ENCODE measurements at places on chromosomes 7 and 10.

DNA sequence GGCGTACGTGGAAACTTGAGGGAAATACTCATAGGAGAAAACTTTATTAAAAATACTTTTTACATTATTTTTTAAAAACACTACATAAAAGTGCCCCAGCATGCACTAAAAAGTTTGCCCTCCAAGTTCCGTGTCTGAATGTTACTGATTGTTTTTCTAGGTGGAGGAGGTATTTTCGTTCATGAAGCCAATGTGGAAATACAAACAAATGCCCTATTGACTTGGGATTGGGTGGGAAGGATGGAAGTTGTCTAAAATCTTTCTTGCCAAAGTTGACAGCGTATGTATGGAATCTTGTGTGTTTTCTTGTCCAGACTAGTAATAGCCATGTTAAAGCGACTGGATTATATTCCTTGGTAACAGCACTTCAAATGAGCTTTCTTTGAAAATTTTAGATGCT is 1.2 kb downstream of the PROSER2 start:
- DNase-seq, result no peak

GRCh38 chr7:7569081-7569527 is 2.4 kb downstream of the MIOS start:
- peak; percentile 56 for DNase-seq

- DNase-seq, result peak; percentile 65
These were observed 179.3 kb downstream of the TFEC start for GRCh38 chr7:115851291-115851690.

GRCh38 chr10:102072673-102073527 is 7.8 kb downstream of the HPS6 start:
- DNase-seq, result peak; percentile 85

DNA sequence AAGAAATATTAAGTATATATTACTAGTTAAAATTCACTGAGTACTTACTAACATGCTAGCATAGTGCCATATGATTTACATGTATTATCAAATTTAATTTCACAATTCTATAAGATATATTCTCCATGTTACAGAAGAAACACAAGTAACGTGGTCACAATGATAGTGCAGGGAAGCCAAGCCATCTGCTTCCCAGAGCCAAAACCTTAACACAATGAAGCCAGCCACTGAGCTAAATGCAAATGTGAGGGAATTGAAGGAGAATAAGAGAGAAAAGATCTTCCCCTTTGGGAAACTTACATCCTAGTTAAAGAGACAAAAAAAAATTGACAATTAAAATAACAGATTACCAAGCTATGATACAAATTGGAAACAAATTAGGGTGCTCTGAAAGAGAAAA is 63.6 kb downstream of the ELAPOR2 start:
- DNase-seq, result peak; percentile 66

GRCh38 chr10:23263441-23264164 is 71.5 kb downstream of the PTF1A start:
- DNase-seq, result no peak

DNA sequence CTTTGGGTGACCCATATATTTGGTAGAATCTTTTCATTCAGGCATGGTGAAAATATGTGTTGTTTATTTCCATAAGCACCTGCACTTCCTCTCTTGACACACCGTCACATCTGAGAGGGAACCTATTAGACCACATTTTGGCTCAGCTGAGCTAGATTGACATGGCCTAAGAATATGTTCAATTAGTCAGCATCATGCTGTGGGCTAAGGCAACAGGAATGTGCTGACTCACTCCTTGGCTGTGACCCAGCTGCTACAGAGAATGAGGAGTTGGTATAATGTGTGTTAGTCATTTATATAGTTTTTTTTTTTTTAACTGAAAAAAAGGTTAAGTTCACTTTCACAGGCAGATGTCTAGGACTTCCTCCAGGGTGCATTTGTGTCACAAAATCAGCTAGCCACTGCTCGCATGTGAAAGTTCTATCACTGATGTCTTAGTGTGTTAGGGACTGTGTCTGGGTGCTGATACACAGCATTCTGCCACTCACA is 180.6 kb downstream of the SEMA3E start:
- DNase-seq, result peak; percentile 89

DNA sequence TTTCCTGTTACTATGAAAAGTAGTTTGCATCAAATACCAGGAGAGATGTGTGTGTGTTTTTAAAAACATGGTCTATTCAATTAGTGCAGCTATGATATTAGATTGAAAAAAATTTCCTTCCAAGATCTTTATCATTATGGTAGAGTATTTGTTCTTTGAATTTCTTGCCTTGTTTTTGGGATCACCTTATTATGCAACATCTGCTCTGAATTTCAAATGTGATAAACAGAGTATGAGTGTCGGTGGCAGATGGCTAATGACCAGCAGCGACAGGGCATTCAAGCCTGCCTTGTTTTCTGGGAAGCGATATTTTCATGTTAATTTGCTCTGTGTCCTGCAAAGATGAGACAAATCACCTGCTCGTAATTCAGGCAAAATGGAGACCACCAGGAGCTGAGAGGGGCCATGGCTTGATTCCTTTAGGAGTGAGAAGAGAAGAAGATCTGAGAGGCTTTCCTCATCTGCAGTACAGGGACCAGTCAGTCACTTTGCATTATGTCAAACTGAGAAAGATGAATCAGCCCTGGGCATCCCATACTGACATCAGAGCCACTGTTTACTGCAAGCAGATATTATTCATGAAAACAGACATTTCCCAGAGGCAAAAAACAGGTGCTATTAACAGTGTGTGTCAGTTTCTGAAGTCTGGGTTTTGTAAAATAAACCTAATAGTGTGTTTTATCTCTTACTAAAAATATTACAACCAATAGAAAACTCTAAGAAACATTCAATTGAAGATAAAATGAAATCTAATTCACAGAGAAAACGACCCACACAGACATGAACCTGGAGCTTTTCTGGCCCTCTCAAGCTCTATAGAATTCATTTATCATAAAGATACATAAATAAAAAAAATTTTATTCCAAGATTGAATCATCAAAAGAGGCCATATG is 67.6 kb downstream of the CDK6 start:
- peak; percentile 65 for DNase-seq

- DNase-seq, result no peak
These were observed 55.7 kb downstream of the CCDC3 start for GRCh38 chr10:12945690-12946359.

DNA sequence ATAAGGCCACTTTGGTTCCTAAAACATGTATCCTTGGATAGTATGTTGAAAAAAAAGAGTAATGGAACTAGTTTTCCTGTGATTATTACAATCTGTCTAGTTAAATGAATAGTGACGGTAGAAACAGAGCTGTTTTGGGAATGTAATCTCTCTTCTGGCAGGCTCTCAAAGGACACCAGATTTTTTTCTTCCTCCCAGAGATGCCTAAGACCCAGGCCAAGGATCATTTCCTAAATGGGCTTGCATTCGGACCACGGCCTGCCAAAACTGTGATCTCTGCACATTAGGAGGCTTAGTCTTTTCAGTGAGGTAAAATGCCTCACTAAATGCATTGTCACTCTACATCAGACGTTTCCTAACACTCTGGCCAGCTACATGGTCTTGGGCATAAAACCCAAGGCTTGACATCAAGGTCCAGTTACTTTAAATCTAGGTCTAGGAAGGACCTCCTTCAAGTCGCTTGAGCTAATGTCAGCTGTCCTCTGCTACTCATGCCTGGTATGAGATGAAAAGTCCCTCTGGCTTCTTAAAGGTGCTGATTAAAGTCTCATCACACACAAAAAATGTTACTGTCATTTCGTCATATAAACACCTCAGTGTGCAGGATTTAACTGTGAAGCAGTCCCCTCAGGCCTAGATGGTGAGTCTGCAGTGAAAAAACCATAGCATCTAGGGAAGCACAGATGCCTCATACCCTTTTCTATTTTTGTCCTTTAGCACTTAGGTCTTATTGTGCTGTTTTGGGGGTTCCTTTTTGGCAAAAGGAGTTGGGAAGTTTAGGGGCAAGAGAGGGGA is 47.7 kb downstream of the DLD start:
- DNase-seq, result no peak

DNA sequence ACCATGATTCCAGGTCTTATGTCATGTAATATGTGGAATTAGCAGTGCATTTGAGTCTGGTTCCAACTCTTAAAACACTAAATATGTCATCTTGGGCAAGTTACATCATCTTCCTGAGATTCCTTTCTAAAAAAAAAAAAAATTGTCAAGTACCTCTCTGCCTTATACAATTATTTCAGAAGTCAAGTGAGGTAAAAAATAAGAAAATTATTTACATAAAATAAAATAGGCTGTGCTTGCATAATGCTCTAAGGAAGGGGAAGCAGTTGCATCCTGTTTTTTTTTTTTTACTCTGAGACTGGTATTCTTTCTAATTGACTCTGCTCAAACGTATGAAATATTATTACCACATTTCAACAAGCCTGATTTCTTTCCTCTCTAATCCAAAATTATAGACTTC is 55.1 kb upstream of the SEMA3A start:
- DNase-seq, result no peak

GRCh38 chr7:133910761-133911160 is 216.4 kb upstream of the LRGUK start:
- DNase-seq, result no peak

DNA sequence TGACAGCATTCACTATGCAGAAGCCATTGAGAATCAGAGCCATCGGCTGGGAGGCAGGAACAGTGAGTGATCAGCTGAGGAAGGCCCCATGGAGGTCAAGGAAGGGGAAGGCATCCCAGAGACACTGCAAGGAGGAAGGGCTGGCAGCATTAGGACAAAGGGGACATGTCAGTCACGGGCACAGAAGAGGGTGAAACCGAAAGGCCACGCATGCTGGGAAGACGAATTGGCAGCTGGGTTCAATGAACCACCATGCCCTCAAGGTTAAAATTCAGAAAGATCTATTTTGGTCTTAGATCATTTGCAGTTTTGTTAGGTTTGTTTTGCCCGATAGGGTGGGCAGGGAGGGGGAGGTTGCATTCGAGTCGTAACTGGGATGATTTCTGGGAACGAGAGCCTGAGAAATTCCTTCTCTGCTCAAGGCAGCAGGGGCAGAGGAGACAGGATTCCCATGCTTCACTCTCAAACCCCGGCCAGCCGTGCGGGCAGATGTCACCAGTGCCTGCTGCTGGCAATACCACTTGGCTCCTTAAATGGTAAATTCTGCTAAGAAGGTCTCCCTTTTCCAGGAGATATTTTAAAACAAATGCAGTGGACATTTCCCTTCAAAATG is 57.7 kb downstream of the ASB13 start:
- DNase-seq, result no peak

DNA sequence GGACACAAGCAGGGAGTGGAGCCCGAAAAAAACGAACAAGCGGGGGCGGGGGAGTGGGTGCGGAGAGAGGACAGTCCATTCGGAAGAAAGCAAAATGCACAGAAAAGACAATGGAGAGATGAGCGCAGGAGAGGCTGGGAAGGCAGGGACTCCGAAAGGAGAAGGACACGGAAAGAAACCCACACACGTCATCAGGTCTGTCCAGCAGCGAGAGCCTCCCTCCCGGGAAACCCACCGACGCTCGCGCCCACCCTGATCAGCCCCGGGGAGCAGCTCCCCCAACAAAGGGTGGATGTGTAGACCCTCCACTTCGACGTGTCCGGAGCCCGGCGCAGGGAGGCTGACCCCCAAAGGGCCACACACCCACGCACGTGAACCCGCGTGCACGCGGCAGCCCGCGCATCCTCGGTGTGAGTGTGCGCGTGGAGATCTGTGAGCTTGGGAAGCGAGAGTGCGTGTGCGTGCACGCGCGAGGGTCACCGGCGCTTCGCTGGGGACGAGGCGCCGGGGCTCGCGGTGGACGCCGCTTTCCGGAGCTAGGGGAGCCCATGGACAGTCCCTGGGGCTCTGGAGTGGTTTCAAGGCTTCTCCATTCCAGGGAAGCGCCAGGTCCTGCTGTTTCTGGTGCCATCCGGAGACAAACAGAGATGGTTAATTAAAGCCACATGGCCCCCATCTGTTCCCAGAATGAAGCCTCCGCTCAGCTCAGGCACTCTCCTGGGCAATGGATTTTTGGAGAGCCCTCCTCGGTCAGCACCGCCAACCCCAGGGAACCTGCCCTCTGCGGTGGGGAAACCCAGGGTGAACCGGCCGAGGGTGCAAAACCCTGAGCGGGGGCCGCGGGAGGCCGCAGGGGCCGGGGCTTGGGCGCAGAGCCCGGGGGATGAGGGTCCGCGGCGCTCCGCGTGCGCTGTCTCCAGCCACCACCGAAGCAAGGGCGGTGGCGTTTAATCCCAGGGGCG is 916 bp downstream of the LAMB1 start:
- DNase-seq, result no peak

DNA sequence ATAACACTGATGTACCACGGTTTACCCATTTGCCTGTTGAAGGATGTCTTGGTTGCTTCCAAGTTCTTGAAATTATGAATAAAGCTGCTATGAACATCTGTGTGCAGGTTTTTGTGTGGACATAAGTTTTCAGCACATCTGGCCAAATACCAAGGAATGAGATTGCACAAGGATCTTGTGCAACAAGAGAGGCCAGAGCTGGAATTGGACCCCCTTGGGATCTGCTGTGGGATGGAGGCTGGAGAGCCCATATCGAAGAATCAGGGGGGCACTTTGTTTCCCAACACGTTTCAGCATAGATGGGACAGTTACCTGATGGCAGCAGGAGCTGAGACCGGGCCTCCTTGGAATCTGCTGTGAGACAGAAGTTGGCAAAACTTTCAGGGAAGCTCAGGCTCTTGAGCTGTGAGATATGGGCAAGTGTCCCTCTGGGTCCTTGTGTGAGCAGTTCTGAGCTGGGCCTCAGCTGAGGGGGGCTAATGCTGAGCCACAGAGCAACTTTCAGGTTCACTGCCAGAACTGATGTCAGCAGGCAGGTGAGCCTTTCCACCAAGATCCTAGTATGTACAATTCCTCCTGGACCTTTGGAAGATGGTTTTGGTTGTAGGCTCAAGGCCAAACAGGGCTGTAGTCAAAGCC is 115.2 kb upstream of the RAB18 start:
- no peak for DNase-seq

DNA sequence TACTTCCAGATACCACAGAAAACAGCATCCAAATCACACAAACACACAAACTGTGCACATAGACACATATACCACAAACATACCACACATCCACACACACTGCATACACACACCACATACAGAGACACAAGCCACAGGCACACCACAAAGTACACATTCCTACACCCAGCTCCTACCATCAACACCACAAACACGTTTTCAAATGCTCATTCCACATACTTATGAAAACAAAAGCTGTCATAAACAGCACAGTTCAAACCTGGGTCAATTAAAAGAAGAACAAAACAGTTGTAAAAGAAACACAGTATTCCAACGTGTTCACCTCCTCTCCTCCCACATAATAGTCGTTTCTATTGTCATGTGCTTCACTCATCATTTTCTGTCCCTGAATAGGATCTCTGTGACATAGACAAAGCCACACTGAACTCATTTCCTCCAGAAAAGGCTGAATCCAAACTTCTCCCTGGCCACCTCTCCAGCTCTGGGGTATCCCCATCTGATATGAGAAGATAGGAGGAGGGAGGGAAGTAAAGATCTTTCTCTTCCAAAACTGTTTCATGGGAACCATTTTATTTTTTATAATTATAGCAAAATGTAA is 89.2 kb downstream of the CXCL12 start:
- peak; percentile 70 for DNase-seq

GRCh38 chr7:77528368-77528767 is 8.7 kb upstream of the PTPN12 start:
- no peak for DNase-seq

Data from pons (tissue), 1 donor.